ENCODE measurements at places on chromosomes 13 and 19.

DNA sequence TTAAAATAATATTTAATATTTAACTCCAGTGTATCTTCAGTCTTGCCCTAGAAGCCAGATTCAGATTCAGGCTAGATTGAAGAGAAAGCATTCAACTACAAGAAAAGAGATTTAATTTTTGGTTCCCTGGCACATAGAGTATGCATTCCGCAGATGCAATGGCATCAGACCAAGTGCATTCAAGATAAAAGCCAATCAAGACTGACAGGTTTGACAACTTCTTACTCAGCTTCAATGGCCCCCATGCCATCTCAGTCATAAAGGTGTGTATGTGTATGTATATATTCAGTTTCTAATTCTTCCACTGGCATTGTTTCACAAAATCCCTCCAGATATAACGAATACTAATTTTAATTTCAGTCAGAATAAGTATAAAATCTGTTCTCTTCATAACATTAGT is 650.8 kb upstream of the GPC6 start:
- DNase-seq: no peak

GRCh38 chr13:110151462-110151861 is 155.5 kb downstream of the COL4A1 start:
- no peak for DNase-seq

- DNase-seq: no peak
Measured at GRCh38 chr13:27043013-27043412, 128.6 kb downstream of the USP12 start.

DNA sequence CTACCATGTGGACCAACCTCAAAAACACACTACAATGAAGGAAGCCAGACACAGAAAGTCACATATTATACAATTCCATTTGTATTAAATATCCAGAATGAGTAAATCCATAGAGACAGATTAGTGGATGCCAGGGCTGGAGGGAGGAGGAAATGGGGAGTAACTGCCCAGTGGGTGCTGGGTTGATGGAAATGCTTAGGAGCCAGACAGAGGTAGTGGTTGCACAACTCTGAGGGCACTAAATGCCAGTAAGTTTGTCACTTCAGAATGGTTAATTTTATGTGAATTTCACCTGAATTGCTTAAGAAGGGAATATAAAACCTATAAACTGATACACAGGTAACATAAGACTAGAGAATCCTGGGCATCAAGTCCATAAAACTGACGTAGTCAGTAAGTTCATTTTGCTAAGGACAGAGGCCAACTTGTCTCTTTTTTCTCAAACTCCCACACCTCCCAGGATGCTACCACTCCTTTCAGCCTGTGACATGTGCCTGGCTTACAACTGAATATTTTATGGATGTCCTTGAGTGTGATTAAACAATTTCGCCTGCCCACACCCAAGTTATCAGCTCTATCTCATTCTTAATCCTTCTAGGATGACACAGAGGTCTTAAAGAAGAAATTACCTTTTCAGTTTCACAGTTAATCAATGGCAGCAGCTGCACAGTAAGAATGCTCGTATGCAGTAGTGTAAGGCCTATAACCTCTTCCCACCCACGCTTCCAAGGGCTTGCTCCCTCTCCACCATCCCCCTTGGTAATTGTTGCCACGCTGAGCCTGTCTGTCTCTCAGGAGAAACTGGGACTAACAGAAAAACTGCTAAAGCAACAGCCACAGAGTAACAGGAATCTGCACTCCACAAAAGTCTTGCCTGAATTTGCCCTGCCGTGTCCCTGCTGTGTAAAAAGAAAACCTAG is 5.9 kb upstream of the MLNR start:
- no peak for DNase-seq

DNA sequence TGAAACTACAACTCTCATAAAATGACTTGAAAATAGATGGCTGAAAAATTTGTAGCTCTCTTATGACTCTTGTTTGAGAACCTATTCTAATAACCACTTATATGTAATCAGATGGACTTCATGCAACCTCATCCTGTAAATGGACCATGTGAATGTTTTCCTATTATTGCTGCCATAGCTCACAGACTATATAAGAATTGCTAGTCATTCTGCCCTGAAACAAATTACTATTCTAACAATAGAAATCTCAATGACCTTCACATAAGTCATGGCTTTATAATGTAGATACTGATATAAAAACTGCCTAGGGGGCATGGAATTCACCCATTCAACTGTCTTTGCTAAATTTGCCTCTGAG is 1111.0 kb upstream of the ATXN8OS start:
- no peak for DNase-seq

DNA sequence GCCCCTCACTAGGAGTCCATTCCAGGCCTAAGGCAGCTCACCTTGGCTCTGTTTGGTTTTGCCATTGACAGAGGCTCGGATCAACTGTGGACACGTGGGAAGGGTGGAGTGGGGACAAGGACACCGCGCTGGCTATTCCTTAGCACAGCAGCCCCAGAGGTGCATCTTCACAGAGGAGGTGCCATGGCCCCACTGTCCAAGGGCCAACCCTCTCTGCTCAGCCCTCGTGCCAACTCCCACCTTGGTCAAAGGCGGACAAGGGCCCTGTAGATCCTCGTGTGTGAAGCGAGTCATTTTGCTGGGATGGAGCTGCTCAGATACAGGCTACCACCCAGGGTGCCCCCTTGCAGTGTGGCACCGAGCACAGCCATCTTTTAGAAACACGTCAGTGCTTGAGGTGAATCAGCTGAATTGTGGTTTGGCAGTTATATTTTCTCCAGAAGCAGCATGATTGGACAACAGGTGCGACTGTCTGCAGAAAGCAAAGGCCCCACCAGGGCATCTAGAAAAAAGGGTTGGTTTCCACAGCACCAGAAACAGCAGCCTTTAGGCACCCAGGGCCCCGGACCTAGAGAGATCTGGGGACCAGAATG is 192.1 kb upstream of the GPR12 start:
- no peak for DNase-seq

DNA sequence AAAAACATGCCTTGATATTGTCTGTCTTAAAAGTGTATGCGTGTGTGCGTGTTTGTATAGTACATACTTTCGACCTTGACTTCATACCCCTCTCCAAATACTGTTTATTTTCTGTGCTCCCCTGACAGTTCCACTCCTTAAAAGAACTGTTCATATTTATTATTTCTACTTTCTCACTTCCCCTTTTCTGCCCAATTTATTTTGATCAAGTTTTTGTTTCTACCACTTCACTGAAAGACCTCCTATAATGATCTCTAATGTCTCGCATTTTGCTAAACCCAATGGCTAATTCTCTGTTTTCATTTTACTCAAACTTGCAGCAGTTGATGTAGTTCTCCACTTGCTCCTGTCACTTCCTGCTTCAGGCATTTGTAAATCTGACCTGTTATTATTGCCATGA is 426.1 kb upstream of the KLF12 start:
- DNase-seq: no peak

GRCh38 chr19:35039881-35040825 is 1.4 kb upstream of the HPN start:
- DNase-seq: no peak

DNA sequence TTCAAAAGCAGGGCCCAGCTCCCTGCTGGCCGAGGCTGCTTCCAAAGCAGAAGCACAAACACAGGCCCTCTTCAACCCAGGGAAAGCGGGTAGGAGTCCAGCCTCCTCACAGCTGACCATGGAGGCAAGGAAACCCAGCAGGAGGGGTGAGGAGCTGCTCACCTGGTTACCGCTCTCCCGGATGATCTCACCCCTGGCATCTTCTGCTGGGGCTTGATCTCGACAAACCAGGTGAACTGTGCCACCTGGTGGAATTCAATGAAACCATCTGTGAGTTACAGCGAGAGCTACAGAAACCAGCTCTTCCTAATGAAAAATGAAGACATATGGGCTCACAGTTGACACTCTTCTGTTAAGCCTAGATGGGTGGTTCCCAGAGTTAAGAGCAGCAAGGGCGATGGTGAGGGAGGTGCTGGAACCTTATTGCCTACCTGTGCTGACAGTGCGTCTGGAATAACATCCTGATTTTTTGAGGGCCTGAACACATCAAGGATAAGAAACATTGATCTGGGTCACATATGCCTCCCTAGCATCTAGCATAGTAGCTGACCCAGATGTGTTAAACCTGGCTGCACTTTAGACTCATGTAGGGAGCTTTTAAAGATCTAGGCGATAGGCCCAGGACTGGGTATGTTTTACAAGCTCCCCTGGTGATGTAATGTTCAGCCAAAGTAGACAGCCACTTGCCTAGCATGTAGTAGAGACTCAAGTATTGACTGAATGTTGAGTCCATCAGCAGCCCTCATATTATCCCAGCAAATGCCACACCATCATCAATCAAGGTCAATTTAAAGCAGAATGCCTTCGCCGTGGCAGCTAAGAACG is 6.1 kb downstream of the DHRS12 start:
- DNase-seq: peak; percentile 54

- DNase-seq: no peak
Measured at GRCh38 chr13:79637133-79637763, 156.3 kb downstream of the NDFIP2 start.

GRCh38 chr19:45729800-45730290 is 851 bp downstream of the FBXO46 start:
- no peak for DNase-seq

DNA sequence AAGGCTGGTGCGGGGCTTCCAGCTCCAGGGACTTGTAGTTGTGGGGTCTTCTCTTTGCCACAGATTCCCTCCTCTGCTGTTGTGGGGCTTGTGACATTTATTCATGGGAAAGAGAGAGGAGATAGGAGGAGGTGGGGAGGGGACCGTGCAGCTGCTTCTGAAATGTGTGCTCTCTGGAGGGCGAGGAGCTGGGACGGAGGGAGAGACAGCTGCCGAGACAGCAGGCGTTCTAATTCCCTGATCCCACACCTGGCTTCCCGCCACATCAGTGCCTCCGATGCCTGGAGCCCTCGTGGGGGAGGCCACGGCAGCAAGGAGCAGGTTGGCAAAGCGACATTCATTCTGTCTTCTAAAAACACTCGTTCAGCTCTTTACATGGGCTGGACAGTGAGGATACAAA is 164.4 kb downstream of the USP12 start:
- DNase-seq: no peak

- no peak for DNase-seq
Measured at GRCh38 chr13:42272804-42273175, 838 bp downstream of the AKAP11 start.

- DNase-seq: no peak
Measured at GRCh38 chr19:1765232-1765903, 12.1 kb downstream of the ONECUT3 start.

GRCh38 chr13:110150384-110151101 is 156.4 kb downstream of the COL4A1 start:
- no peak for DNase-seq

DNA sequence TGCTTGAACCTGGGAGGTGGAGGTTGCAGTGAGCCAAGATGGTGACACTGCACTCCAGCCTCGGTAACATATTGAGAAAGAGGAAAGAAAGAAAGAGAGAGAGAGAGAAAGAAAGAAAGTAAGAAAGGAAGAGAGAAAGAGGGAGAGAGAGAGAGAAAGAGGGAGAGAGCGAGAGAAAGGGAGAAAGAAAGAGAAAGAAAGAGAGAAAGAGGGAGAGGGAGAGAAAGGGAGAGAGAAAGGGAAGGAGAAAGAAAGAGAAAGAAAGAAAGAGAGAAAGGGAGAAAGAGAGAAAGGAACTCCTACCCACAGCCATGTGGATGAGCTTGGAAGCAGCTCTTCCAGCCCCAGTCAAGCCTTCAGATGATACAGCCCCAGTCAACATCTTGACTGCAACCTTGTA is 46.7 kb downstream of the ZNRF4 start:
- DNase-seq: no peak

DNA sequence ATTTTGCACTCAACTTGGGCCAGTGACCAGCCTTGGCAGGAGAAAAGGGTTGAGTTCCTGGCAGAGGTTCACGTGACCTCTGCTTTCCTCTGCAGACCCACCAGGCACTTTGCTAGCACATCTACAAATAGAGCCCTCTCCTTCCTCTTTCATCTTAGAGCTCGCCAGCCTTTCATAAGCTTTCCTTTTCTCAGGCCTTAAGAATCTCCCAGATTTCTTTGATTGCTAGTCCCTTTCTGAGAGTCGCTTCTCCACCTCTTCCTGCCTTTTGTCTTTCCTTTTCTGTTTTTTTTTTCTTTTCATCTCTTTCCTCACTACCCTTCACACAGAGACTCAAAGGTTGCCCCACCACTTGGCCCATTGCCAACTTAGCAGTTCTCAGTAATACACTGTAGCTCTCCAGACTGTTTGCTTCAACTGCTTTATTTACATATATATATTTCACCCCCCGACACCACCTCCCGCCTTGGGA is 375.7 kb upstream of the SPRY2 start:
- no peak for DNase-seq

GRCh38 chr19:17264641-17264979 is at the start of gene USHBP1:
Gene USHBP1, minus strand, starts transcription at chr19:17264745. Its CDS starts 446 bp downstream, at chr19:17264299.
- DNase-seq: no peak

DNA sequence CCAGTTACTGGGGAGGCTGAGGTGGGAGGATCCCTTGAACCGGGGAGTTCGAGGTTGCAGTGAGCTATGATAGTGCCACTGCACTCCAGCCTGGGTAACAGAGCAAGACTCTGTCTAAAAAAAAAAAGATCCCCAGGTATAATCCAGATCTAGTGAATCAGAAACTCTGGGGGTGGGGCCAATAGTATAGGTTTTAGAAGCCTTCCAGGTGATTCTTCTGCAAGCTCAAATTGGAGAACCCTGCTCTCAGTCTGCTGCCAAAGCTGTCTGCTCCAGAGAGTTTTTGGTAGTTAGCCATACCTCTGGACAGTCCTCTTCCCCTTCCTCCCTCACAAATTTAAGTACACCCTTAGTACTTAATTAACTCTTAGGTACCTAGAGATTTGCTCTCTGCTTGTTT is 28.0 kb downstream of the SERP2 start:
- DNase-seq: no peak

GRCh38 chr19:46241626-46242025 is 12.1 kb downstream of the IGFL1 start:
- DNase-seq: no peak

DNA sequence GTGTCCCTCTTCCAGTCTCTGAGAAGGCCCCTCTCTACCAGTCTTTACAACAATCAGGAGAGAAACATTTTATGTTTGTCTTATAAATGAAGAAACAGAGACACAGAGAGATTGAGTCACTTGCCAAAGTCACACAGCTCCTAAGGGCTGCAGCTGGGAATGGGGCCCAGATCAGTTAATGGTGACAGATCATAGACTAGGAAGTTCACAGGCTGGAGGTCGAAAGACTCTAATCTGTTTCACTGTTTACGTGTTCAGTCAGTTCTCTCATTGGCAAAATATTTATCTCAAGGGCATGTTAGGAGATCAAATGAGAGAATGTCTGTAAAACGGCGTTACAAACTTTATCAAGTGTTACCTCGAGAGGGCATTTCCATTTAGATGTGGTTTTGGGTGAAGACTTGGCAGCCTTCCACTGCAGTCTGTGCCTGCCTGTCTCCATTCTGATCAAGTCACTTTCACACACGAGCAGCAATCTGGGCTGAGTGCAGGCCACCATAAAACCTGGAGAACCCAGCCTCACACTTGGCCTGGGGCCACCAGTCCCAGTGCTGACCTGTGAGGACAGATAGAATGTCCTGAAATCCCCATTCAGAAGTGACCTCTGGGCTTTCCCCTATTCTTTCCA is 65.1 kb downstream of the SIAH3 start:
- no peak for DNase-seq

All from NCI-H1930 (cell line).